Fibroblast of the aortic adventitia (primary cell): ENCODE measurements at places on chromosomes 12 and 14. TPM values are rescaled to one million over a fixed set of nuclear protein-coding genes. Genes with fewer than 3 reads are reported as not detected.

The PDE6H gene
- not detected in 2 replicates for total RNA-seq

The OGFOD2 gene
- total RNA-seq = 10.3 and 21.4 TPM in 2 replicates

The C12orf56 gene
- 4.0 TPM in 1 of 2 replicates, not detected in the other for total RNA-seq

The XRCC3 gene
- total RNA-seq = 8.7 and 18.1 TPM in 2 replicates

The TRPV4 gene
- 0.25 and 2.1 TPM in 2 replicates for total RNA-seq

The FGF6 gene
- not detected in 2 replicates for total RNA-seq

The BEGAIN gene
- total RNA-seq = 0.18 and 0.33 TPM in 2 replicates
